Stimulated activated CD8-positive, alpha-beta memory T cell treated with anti-CD3 and anti-CD28 coated beads, Interleukin-7, amount 100 ng/mL, for 24 hours (primary cell): ENCODE measurements at places on chromosomes 3 and 15.
A peak's percentile ranks its signal among the peaks of the same experiment; 100 is the strongest.

DNA sequence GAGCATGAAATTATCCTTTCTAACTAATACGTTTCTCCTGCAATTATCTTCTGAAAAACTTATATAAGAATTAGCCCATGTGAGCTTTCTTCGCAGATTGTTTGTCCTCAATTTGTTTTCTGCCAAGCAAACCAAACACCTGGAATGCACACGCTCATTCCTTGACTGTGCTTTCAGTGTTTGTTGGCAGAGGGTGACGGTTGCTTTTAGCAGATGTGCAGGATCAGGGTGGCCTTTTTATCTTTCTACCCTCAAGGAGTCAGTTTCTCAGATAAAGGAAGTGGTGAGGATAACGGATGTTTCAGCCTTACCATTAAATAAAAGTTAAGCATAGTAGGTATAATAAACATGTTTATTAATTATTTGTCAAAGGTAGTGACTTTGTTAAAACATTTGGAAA, 15.2 kb downstream of the ARPP21 start:
- no peak for DNase-seq

GRCh38 chr3:20668411-20668810, 482.4 kb upstream of the SGO1 start:
- no peak for DNase-seq

DNA sequence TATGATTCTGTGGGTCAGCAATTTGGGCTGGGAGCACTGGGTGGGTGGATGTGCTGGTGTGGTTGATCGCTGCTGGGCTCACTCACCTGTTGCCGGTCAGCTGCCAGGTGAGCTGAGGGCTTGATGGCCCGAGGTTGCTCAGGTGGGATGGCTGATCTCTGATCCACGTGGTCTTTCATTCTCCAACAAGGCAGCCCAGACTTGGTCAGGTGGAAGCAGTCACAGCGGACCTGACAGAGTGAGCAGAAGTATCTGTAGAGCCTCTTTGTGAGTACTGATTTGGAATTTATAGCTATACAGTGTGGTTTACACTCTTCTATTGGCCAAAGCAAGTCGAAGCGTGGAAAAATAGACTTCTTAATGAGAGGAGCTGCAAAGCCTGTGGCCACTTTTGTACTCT, 97.2 kb upstream of the ADAMTSL3 start:
- no peak for DNase-seq

DNA sequence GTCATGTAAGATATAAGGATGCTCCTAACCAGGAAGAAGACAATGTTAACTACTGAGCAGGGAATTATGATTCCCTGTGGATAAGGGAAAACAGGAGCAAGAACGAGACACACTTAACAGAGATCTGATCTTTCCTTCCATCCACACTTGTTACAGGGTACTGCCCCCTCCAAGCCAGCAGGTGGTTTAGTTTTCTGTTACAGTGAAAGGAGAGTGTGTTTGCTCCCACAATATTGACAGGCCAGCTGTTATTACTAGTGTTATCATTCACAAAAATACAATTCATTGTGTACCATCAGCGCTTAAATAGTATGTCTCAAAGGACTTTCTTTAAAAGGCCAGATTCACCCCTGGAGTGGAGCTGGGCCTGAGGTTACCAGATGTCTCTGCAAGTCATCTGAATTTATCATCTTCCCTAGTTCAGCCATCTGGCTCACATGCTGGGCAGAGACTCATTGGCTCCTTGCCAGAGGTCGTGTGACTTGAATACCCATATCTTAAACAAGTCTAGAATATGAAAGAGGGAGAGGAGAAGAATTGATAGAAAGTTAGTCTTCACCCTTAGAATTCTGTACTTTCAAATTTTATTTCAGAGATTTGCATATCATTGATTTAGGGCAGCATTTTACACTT, 16.8 kb upstream of the FMN1 start:
- DNase-seq: no peak

GRCh38 chr3:35757991-35758757, 118.8 kb downstream of the ARPP21 start:
- no peak for DNase-seq

DNA sequence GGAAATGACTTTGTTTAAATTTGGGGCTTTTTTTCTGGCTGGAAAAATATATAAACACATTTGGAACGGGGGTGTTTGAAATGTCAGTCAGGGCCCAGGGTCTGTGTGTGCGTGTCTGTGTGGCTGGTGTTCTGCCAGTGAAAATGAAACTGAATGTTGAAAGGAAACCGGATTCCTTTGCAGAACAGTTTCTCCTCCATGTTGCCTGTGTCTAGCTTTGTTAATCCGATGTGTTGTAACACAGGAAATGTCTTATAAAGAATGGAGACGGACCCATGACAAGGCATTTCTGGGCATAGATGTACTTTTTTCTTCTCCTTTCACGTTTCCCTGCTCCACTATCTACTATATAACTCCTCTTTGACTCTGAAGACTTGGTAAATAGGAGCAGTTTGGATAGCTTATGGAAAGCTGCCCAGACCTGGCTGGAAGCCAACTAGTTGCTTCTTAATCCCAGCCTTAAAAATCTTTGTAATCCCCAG, 2.8 kb downstream of the SQOR start:
- peak; percentile 13 for DNase-seq

- no peak for DNase-seq
These were observed 770 bp downstream of the TBC1D5 start for GRCh38 chr3:17741621-17742101.

DNA sequence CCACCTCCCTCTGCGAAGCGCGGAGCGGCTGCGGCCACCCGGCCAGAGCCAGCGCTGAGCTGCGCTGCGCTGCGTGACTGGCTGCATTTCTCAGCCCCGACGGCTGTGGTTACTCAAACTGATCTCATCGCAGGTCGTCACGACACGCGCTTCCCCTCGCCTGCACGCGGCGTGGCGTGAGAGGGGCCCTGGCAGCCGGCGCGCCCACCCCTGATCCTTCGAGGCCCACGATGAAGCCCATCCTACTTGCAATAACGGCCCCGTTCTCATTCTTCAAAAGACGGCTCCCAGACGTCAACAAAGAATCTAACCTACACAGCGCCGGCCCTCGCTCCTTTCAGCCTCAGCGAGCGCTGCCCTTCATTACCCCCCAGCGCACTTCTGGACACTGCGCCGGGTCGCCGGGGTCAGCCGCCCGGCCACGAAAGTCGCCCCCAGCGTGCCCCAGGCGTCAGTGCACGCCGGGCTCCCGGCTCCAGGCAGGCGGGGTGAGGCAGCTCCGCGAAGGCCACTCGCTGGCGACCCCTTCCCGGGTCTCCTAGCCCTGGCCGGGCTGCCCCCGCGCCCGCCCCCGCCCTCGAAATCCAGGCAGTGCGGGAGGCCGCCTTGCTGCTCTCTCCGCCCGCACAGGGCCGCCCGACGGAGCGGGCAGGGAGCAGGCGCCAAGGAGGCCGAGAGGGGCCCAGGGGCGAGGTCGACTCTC, 9.9 kb upstream of the LEKR1 start:
- no peak for DNase-seq

- no peak for DNase-seq
These were observed 51.3 kb downstream of the HOMER2 start for GRCh38 chr15:82901114-82901805.

GRCh38 chr15:31398677-31399301, 72.2 kb downstream of the KLF13 start:
- DNase-seq: no peak

- no peak for DNase-seq
These were observed 368.6 kb upstream of the MCTP2 start for GRCh38 chr15:93862791-93863190.

DNA sequence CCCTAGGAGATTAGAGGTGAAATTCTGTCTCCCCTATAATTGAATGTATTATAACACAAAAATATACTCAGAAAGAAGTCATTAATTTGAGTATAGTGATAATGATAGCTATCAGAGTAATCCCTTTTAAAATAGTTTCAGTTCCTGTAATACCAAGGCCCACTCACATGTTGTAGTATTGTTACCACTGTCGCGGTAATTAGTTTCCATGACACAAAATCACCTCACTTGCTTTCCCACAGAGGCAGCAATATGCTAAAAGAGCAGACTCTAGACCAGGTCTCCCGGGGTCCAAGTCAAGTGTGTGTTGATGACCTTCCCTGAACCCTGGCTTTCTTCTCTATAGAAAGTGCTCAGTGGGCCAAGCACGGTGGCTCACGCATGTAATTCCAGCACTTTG, 39.5 kb upstream of the NSMCE3 start:
- no peak for DNase-seq

DNA sequence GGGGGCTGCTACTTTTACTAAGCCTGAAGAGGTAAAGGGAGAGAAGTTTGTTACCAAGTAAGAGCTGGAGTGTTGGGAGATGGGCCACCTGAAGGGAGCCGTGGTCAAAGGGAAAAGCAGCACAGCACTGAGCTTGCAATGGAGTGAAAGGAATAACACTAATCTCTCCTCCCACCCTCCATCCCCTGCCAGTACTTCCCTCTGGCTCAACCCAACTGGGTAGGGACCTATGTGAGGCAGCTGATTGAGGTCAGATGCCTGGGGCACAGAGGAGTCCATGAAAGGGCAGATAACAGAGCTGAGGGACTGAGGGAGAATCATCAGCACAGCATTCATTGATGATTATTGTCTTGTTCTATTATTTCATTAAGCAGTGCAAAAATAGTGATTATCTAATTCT, 212.4 kb upstream of the TBC1D5 start:
- no peak for DNase-seq

DNA sequence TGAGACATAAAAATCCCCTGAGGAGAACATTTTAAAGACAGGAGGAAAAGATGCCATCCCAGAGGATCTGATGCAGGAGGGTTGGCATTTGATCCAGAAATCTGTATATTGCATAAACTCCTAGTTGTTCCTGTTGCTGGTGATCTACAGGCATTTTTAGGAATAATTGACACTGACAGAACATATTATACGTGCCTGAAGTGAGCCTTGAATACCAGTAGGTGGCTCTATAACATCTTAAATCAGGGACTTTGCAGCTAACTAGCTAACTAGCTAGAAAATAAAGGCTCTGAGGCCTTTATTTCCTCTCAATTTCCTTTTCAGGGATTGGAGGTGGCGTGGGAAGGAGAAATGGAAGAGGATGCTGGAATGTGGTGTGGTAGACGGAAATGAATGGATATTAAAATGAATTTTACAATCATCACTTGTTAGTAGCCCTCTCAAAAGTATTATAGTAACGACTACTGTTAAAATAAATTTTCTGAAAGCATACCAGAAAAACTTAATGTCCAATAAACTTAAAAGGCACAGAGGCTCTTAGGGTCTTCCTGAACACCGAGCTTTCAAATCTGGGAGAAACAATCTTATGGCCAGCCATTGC, 73.8 kb upstream of the ZBED2 start:
- DNase-seq: no peak

- DNase-seq: no peak
These were observed 90.3 kb downstream of the PLCL2 start for GRCh38 chr3:16975083-16975482.

GRCh38 chr3:150761831-150762661, 923 bp downstream of the SIAH2 start:
- DNase-seq: no peak

DNA sequence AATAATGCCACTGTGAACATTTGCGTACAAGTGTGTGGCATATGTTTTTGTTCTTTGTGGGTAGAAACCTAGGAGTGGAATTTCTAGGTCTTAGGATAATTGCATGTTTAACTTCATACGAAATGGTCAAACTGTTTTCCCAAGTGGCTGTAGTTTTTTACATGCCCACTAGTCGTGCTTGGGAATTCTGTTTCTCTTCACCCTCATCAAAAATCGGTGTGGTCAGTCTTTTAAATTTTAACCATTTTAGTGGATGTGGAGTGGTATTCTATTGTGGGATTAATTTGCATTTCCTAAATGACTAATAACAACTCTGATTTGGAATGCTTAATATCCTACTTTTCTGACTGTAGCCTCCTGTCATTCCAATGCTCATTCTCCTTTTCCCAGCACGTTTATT, 27.6 kb downstream of the ZFAND6 start:
- no peak for DNase-seq

- peak; percentile 44 for DNase-seq
These were observed 29.2 kb downstream of the AP3B2 start for GRCh38 chr15:82680200-82681102.

DNA sequence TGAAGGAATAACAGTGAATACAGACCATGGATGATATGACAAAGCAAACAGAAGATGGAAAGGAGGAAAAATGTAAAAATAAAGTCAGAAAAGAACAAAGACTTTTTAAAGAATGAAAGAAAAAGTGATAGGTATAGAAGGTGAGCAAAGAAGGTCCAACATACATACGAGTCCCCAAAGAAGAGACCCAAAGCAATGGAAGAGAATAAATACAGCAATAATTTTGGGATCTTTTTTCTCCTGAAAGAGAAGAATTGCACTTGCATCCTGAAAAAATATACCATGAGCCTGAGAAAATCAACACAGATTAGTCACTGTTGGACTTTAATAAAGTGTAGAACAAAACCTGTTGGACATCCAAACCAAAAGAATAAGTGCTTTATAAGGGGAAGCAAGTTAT, 85.3 kb upstream of the SLC6A1 start:
- DNase-seq: no peak

DNA sequence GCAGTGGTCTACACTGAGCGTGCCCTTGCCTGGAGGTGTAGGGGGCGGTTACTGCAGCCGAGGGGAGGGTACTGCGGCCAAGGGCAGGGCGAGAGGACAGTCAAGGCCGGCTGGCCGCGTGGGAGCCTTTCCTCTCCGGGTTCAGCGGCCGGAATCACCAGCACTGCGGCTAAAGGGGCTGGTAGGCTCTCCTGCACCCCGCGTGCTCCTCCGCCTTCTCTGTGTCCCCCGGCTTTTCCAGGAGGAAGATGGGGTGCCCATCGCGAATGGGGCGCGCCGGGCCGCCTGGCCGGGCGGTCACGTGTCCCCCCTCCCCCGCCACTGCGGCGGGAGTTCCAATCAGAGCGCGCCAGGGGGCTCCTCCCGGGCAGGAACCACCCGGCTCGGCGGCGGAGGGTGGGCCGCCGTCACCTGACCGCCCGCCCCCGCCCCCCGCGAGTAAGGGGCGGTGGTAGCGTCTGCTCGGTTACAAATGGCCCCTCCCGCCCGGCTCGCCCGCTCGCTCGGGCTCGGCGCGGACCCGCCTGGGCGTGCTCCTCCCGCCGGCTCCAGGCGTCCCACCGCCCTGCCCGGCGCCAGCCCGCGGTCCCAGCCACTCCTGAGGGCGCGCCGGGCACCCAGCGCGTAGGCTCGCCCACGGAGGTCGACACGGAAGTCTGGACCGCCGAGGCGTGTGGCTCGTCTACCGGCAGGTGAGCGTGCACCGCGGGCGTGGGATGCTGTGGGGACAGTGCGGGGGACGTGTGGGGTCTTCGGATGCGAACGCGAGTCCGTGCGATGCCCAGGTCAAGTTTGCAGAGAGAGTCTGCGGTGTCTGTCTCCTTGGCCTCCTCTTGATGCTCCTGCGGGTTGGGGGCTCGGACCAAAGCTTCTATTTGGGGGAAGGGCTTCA, 242.6 kb upstream of the TOPAZ1 start:
- no peak for DNase-seq

DNA sequence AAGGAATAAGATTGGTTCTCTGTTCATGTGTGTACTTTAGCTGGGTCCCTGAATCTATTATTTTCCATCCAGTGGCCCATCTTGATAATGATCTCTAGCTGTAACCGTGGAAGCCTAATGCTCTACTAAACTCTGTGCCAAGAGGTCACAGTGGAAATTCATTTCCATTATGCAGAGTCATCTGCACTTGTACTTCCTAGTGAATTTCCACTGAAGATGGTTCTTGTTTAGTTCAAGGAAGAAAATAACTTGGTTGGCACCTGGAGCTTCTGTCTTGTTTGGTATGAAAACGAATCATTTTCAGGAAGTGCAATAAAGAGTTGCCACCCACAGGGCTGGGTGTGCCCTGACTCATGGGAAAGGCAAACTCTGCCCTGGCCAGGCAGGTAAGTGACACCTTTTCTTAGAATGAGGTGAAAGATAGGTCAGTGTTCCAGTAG, 10.3 kb downstream of the LPP start:
- no peak for DNase-seq

GRCh38 chr15:89192136-89192535, 29.2 kb downstream of the RLBP1 start:
- DNase-seq: no peak
